ENCODE measurements at places on chromosomes 4 and X.

- DNase-seq: no peak
Measured at GRCh38 chrX:129235903-129236302, 287.4 kb downstream of the SMARCA1 start.

DNA sequence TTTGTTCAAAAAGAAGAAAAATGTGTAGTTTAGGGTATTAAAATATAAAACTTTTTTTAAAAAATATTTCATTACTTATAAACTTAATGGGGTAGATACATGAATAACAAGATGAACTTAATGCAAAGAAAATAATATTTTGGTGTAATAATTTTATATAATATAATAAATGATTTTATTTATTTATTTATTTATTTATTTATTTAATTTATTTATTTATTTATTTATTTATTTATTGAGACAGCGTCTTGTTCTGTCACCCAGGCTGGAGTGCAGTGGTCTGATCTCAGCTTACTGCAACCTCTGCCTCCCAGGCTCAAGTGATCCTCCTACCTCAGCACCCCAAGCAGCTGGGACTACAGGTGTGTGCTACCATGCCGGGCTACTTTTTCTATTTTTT is 20.8 kb upstream of the TEX13C start:
- no peak for DNase-seq

DNA sequence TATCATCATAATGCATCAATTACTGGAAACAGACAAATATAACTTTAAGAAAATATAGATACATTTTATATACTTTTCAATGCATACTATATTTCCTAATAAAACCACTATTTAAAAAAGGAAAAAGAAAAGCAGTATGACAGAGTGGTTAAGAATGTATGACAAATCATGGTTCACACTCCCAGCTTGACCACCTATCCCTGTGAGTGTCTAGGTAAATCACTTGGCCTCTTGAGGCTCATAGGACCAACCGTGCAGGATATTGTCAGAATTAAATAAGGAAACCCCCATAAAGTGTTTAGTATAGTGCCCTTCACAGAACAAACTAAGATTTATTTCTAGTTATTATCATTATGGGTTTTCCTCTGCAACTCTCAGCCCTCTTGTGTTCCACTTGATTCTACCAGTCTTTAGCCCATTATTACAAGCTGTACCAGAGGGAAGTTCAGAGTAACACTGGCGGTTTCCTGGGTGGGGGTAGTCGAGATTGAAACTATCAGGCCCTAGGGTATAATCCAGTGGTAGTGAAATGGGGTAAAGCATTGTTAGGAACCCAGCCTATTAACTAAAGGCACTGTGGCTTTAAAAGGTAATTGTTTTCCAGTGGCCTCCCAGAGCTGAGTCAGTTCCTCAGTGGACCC is 55.5 kb upstream of the PAK3 start:
- no peak for DNase-seq

GRCh38 chrX:1086444-1087409 is 125.7 kb downstream of the CRLF2 start:
- no peak for DNase-seq

DNA sequence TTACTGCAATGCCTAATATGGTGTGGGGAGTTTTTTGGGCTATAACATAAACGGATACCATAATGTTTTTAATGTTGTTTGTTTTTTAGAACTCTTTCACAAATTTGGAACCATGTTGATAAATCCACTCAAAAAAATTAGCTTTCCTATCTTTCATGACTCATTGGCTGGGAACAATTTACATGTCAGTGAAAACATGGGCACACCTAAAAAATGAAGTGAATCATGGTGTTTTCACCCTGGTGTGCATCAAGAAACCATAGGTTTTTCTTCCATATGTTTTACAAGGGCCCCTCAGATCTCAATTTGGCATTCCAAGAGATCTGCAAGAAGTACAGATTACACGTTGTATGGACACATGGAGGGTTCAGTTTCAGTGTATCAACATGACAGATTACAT is 207.1 kb downstream of the NWD2 start:
- DNase-seq: no peak

DNA sequence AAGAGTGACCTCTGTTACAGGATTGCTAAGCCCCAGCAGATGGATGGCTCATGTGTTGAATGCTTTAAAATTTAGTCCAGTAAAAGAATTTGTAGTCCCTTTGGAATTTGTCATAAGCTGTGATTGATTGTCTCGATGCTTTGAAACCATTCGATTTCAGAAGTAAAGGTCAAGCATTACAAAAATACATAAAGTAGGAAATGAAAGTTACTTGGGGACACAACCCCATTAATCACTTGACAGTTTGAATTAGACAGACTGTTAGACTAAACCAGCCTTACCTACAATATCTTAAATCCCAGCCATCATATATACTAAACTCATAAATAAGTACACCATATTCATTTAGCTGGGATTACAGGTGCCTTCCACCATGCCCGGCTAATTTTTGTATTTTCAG is 6.6 kb downstream of the REST start:
- no peak for DNase-seq

GRCh38 chr4:6929812-6930464 is 20.3 kb downstream of the TBC1D14 start:
- no peak for DNase-seq

DNA sequence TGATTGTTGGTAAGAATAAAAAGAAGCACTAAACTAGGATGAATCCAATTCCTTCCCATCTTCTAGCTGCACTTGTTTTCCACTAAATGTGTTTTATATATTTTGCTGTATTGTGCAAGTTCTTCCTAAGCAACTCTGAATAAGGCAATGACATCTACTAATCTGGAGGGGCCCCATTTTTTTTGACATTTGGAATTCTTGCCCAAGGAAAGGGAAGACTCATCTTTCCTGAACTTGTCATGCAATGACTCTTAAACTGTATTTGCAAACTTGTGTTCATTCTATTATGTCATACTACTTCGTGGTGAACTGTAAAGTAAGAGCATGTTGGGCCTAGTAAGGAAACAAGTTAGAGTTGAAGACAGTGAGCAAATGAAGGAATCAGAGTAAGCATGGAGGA is 45.9 kb downstream of the FREM3 start:
- DNase-seq: no peak

GRCh38 chrX:8190341-8190830 is 19.3 kb upstream of the VCX2 start:
- no peak for DNase-seq

DNA sequence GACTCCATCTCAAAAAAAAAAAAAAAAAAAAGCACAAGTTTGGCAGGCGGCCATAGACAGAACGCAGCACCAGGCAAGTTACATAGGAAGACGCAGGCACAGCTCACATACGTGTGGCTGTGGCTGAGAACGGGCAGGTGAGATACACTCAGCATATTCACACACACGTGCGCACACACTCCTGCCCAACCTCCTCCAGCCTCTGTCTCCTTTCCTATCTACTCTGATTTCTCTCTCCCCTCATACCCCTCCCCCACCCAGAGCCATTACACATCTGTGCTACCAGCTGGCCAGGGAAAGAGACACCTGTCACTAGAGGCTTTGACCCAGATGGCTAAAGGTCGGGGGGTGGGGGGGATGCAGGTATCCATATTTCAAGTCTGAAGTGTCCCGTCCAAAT is 2.2 kb upstream of the SLC38A5 start:
- no peak for DNase-seq

- no peak for DNase-seq
Measured at GRCh38 chrX:118207831-118208453, 91.3 kb upstream of the KLHL13 start.

DNA sequence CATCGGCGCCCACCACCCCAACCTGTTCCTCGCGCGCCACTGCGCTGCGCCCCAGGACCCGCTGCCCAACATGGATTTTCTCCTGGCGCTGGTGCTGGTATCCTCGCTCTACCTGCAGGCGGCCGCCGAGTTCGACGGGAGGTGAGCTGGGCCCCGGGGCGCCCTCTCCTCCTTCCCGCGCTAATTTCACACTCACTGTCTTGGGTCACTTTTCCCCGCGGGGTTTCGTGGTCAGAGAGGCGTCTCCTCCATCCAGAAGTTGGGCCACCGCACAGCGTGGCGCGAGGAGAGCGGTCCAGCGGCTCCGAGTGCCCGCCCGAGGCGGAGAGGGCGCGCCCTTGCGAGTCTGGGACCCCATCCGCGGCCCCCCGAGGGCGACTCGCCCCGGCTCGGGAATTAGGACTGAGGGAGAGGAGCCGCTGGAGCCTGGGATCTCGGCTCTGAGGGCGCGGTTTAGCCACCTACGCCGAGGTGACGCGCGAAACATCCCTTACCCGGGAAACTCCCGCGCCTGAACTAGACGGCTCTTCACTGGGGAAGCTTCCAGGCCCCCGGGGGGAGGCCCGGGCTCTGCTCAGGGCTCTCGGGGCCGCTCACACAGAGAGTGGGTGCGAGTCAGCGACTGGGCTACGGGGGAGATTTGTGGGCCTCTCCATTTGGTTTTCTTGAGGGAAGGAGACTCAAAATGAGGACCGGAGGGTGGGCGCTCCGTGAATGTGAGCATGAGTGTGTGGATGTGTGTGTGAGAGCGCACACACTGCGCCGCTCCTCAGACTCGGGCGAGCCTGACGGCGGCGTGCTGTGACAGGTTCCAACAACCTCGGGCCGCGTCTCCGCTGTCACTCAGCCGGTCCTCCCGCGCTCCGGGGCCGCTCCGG is 551 bp downstream of the NPNT start:
- DNase-seq: no peak

DNA sequence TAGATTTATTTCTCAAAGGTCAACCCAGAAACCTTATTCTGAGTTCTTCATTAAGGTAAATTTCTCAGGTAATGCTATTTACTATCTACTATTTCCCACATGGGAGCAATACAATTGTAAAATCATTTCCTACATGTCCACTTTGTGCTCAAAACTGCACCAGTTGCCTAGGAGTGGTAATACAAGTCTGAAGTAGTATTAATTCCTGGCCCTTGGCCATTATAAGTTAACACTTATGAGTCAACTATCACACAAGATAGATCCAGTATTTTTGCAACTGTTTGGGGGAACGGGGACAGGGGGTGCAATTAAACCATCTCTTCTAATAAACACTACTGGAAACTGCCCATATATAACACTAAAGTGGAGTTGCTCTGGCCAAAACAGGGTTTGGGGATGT is 48.9 kb downstream of the ACSL4 start:
- no peak for DNase-seq

DNA sequence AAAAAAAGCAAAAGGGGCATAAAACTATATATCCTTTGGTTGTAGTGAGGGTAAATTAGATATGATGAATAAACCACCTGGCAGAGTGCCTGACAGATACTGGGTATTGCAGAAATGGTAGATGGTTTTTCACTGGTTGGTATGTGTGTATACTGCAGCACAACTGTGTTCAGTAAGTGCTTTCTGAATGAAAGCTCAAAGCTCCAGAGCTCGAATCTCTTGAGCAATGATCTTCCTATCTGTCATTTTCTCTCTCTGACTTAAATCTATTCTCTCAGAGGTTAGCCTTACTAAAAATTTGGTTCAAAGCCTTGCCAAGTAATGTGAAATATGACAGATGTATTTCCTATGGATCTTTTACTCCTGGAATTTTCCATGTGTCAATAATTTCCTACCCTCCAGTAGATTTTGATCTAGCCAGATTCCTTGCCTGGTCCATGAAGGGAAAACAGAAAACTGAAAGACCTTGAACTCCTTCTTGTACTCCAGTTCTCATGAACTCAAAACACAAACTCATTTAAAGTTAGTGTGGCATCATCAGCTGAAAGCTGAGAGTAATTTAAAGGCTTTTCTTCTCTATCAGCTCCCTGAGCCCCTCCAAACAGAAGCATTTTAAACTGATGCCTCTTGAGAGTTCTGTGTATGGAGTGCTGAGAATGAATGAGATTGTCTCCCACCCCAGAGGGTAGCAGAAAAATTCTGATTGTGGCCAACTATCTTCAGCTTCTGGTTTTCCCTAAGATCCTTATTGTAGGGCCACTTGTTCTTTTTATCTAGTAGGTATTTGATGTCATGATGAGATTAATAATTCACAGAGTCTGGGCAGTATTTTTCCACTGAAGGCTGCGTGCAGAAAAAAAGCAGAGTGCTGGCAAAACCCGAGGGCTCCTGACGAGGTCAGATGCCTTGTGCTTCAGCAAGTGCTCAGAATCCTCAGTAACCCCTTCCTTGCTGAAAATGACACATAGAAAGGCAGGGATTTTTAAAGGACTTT is 363.4 kb upstream of the BOD1L1 start:
- no peak for DNase-seq

DNA sequence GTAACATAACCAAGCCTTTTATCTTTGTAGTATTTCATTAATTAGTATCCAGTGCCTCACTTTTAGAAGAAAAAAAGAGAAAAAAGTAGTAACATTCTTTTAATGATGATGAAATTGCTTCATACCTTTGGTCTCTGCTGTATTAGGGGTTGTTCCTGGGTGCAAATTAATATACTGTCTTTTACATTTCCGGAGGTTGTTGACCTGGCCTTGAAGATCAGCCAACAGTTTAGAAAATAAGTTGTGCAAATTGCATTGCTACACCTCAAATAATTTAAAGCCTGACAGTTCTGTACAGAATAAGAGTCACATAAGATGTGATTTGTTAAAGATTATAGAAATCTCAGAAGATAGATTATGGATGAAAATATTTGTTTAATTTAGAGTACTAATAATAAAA is 3.8 kb downstream of the NFKB1 start:
- DNase-seq: no peak

- no peak for DNase-seq
Measured at GRCh38 chr4:163110442-163110841, 56.2 kb downstream of the NAF1 start.

GRCh38 chr4:2996415-2996814 is 33.0 kb downstream of the GRK4 start:
- DNase-seq: no peak

DNA sequence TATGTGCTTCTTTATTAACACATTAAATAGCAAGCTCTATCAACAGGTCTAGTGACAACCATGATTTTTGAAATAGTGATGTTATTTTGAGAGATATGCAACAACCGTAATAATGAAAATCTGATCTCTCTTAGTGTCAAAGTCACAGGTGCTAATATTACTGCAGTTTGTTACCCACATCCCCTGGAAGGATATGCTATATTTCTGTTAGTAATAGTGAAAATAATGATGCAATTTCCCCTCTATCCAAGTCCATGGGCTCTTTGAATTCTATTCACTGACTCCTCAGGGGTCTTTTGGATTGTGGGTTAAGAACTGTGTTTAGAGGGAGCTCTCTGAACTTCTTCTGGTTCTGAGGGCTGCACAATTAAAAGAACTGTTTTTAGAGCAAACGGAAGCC is 3.0 kb upstream of the HSD17B10 start:
- no peak for DNase-seq

- no peak for DNase-seq
Measured at GRCh38 chrX:44906542-44906941, 33.6 kb downstream of the KDM6A start.

DNA sequence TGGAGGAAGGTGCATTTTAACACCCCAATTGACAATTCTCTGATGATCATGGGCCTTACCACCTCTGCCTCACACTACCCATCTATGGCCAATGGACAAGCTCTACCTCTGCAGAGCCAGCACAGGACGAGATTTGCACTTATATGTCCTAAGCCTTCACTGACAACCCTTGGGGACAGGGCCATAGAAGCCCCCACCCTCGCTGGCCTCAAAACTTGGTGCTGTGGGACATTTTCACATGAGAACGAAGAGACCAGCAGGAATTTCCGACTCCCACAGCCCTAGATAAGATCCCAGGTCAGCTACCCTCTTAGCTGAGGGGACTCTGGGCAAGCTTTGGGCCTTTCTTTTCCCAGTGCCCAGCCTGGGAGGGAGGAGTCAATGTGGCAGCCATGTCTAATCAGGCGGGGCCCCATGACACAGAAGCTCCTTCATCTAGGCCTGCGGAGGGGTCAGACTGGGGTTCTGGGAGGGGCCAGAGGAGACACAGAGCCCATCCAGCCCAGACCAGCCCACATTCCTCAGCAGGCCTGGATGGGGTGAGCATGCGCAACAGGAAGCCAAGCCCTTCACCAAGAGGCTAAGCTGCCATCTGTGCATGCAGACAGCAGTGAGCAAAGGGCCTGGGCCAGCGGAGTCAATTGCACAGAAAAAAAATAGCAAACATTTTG is 12.1 kb downstream of the PJA1 start:
- no peak for DNase-seq
